ENCODE measurements at places on chromosomes 4 and X.

- no peak for DNase-seq
Observed at GRCh38 chrX:109601486-109601885, 23.5 kb downstream of the KCNE5 start.

DNA sequence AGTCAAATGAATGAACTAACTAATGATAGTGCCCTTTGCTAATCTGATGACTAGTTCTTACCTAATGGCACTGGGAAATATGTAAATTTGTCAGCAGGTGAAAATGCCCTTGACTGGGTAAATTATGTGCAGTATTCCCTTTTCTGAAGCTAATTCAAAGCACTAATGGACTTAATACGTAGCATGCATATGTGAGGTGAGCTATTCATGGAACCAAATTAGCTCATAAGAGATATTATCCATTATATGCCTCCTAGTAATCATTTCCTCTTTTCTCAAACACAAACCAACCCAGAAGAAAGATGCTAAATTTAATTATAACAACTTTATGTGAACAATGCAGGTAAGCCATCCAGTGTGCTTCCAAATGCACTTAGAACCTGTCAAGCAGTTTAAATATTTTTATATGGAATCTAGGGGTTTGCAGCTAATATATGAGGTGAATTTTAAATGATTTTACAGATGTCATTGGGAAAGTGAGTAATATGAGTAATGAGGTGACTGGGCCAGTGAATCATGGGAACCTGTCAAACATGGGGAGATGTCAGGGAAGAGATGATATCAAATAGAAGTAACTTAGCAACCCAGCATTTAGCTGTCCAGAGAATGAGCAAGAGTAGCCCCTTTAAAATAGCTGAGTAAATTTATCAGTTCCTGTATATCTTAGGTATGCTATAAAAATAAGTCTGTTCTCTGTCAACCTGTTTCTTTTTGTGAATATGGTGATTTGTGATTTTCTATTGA lies 315.0 kb downstream of the AFF2 start:
- DNase-seq, result no peak

DNA sequence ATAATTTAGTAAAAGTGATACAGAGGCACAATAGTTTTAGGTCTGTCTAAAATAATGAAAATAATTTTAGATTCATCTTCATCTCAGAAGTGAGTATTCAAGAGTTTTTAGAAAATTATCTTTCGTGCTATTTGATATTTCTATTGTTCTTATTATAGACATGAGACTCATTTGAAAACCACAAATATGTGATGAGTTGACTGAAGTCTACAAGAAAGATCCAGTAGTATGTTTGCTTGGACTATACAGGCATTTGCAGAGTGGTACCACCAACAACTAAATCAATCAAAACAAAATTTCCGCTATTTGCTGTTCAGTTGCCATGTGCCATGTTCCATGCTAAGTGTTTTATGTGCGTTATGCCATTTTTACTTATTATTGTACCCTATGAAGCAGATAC lies 1318.5 kb downstream of the STIM2 start:
- DNase-seq, result no peak

GRCh38 chr4:36209941-36210649 lies 34.2 kb downstream of the ARAP2 start:
- no peak for DNase-seq

DNA sequence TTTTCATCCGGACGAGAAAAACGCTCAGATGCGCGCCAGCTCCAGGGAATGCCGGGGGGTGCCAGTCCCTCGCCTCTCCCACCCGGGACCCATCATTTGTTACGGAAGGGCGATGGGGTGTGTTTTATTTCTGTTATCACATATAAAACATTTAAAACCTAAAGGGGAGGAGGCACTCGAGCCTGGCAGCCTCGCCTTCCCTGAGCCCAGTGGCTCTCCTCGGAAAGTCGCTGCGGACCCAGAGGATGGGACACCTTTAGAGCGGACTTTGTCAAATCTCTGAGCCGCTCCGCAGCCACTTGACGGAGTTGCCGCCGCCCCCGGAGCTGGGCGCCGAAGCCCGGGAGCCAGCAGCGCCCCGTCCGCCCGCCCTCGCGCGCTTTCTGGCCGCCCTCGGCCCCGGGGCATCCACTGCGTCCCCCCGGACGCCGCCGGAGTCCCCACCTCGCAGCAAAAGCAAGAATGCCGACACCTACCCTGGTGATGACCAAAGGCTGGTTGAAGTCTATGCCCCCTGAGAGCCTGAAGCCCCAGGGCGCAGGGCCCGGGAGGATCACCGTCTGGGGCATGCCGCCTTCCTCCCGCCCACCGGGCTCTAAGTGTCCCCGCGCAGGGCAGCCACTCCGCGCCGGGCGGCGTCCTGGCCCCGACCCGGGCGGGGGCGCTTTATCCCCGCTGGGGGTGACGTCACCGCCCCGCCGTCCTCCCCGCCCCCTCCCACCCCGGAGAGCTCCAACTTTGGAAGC lies at the start of gene PDLIM3:
Gene PDLIM3 (minus strand): TSS at position 642 of the 746 bp plus-strand sequence. CDS start 73 bp downstream, at position 569.
- DNase-seq, result no peak

DNA sequence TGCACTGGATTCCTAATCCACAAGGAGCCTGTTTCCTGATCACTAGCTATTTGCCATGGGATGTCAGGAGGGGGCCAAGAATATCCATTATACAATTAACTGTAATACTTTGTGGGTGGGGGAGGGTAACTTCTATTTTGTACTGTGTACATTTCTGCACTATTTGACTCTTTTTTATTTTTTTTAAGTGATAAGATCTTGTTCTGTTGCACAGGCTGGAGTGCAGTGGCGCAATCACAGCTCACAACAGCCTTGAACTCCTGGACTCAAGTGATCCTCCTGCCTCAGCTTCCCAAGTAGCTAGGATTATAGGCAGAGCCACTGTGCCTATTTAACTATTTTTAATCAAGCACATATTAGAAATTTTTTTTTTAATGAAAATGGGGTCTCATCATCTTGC lies 134.1 kb downstream of the ELOVL6 start:
- no peak for DNase-seq

DNA sequence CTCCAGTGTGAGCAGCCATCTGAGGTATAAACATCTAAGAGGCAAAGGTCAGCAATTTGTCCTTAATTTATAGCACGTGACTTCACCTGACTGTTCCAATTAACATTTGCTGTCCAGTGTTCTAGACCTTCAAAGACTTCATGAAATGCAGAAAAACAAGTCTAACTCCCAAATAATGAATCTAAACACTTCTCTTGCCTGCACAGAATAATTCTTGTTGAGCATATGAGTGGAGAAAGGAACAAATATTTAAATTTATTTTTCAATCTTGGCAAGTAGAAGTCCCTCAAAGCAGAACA lies 12.0 kb downstream of the RFC1 start:
- DNase-seq, result no peak

- no peak for DNase-seq
Observed at GRCh38 chr4:87354168-87355102, 31.8 kb upstream of the HSD17B13 start.

DNA sequence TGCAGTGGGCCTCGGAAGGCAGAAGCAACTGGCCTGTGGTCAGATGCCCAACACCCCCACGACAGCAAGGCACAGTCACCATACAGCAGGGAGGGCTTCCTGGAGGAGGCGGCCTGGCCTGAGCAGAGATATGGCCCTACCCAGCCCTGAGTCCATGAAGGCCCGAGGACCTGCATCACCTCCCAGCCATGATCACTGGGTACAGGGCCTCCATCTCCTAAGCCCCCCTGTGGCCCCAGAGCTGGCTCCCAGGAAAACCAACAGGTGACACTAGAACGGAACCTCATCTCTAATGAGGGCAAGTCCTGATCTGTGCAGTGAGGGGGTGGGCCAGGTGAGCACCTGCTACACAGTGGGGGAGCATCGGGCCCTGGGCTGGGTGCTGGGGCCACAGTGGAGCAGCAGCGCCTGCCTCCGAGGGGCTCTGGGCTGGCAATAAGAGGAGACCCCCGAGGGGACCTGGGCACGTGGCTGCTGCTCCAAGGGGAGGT lies 26.2 kb upstream of the MXD4 start:
- no peak for DNase-seq

- no peak for DNase-seq
Observed at GRCh38 chr4:77152421-77152820, 4.6 kb upstream of the CCNG2 start.

- no peak for DNase-seq
Observed at GRCh38 chr4:86586626-86587380, 7.3 kb upstream of the PTPN13 start.

GRCh38 chr4:108361446-108361820 lies 192.7 kb upstream of the LEF1 start:
- DNase-seq, result no peak

DNA sequence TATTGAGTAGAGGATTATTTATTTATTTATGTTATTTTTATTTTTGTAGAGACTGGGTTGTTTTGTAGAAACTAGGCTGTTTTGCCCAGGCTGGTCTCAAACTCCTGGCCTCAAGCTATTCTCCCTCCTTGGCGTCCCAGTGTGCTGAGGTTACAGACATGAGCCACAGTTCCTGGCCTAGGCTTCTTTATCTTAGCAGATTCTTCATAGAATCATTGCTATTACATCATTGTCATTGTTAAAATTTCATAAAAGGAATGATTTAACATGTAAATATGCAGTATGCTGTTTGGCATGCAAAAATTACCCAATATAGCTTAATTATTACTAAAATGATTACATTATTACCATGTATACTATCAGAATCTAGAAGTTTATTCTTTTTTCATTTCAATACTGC lies 24.2 kb downstream of the SULT1E1 start:
- no peak for DNase-seq

GRCh38 chr4:169604903-169605331 lies 7.5 kb downstream of the NEK1 start:
- no peak for DNase-seq

DNA sequence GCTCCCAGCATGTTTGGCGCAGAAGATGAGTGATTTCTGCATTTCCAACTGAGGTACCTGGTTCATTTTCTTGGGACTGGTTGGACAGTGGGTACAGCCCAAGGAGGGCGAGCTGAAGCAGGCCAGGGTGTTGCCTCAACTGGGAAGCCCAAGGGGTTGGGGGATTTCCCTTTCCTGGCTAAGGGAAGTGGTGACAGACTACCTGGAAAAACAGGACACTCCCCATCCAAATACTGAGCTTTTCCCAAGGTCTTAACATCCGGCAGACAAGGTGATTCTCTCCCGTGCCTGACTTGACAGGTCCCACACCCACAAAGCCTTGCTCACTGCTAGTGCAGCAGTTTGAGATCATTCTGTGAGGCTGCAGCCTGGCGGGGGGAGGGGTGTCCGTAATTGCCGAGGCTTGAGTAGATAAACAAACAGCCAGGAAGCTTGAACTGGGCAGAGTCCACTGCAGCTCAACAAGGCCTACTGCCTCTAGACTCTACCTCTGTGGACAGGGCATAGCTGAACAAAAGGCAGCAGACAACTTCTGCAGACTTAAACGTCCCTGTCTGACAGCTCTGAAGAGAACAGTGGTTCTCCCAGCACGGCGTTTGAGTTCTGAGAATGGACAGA lies 307.7 kb upstream of the ARSJ start:
- DNase-seq, result peak; percentile 9

DNA sequence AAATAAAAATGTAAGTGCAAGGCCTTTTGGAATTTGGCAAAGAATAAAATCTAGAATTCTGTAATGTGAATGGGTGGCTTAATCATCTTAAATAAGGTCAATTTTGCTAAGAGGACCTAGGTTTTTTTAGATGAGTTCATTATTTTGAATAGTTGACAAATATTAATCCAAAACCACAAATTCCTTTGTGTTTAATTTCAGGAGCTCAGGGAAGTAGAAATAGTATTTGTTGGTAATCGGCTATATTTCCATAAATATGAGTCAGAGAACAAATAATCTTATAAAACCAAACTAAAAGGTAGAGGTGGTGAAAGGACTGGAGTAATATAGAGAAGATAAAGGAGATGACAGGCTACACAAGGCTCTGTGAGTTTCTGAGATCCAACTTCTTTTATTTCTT lies 190.4 kb upstream of the TLL1 start:
- DNase-seq, result no peak

Data from NCI-H774 (cell line).